ENCODE measurements at places on chromosomes 3 and 15.

GRCh38 chr15:48850648-48851047, 27.3 kb upstream of the EID1 start:
- no peak for DNase-seq

DNA sequence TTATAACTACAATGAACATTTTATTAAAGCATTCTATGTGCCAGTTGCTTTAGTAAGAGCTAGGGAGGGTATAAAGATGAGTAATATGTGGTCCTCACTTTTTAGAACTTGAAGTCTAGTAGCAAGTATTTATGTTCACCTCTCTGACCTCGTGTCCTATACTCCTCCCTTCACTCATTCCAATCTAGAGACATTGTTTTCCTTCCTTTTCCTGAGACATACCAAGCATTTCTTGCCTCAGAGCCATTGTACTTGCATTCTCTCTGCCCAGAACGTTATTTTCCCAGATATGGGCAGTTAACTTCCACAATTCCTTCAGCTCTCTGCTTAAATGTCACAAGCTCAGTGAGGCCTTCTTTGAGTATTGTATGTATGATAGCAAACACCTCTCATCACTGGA, 408.6 kb downstream of the PDCD6IP start:
- DNase-seq: peak; percentile 63

- DNase-seq: peak; percentile 14
These were observed 115.6 kb downstream of the RFX7 start for GRCh38 chr15:56128081-56128480.

DNA sequence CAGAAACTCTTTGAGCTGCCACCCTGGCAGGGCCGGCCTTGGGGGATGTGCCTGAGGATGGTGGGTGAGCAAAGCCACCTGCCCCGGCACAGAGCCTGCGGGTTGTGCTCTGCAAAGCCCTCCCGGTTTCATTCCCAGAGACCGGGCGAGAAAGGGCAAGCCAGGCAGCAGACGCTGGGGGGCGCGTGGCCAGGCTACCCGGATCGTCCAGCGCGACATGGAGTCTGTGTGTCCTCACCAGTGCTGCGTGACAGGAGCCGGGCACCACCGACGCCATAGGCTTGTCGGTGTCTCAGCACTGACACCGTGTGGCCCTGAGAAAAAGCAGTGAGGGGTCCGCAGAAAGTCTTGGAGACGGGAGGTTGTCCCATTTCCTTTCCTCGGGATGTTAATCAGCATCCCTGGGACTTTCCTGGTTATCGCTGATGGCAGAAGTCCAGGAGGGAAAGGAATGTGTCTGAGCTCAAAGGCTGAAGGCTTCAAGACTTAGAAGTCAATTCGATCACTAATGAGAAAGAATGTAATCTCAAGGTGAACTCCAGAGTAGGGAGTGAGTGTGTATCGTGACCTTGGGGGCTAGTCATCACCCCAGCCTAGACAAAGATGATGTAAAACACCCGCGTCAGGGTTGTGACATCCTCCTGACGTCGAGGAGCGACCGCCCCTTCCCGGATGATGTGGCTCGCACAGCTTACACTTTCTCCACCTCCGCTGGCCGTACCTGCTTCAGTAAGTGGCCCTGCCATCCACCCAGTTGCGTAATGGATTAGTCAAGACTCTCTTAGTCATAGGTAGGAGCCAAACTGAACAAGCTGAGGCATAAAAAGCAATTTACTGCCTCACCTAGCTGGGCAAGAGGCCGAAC, 36.3 kb upstream of the PLA2G4E start:
- DNase-seq: peak; percentile 56

DNA sequence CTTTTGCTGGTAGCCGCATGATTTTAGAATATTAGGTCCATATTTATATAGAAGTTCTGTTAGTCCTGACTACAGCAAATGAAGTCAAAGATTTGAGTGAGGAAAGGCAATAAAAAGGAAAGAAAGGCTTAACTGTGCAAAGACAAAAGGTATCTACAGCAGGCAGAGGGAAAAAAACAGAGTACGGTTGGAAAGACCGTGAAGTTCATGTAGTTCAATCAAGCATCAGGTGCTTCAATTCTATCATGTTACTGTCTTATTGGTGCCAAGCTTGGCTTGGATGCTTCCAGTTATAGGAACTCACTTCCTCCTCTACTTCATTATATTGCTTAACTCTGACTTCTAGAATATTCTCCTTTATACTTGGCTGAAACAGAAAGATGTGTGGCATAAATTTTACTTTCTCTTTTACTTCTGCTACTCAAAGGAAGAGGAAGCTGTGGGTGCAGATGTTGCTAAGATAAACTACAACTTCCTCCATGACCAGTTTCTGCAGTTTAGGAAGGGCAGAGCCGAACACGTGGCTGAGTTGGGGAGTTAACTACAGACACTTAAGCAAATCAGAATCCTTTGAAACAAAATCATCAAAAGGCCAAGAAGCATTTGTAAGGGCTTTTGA, 72.6 kb upstream of the ZBED2 start:
- peak; percentile 82 for DNase-seq

DNA sequence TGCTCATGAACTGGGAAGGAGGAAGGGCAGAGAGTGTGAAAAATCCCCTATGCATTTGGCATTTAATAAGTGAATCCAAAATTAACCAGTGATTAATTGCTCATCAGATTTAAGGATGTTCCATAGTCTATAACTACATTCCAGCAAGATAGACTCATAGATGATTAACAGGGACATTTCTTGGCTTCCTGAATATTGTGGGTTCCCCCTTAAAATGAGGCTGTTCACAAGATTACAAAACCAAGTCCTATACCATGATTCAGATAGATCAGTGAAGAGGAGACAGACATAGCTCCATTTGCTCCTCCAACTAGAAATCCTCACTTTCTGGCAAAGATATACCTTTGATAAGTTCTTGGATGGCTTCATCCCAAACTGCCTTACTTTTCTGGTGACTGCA, 15.4 kb downstream of the RASGRP1 start:
- DNase-seq: peak; percentile 41

DNA sequence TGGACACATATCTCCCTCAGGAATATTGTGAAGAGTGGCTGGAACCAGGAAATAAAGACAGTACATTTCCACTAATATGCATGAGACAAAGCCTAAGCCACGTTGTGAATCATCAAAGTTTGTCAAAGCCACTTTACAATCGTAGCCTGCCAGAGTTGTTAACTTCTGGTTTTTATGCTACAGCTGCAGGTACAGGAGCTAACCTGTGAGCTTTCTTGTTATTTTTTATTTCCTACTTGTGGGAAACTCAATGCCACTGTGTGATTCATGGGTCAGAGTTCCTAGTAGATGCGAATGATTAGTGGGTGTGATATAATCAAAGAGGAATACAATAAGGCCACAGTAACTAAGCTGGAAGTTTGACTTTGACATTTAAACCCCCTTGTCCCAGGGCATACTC, 44.4 kb upstream of the TEX9 start:
- DNase-seq: no peak

DNA sequence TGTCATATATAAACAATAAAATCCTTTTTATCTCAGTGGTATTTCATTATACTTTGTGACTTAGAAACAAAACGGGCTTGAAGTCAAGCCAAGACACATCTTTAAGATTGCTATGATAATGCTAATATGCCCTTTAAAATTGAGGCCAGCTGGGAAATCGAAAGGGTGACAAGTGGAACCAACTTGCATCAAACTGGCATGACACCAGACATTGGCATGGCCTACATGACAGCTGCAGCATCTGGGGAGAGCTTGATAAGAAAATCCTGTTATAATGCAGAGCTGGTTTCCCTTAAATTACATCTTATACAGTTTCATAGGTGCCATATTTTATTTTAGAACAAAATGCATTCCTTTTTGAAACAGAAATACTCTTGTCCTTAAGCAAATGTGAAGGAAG, 325.2 kb downstream of the ZBBX start:
- DNase-seq: no peak

All from iris pigment epithelial cell (primary cell).